A549 (cell line): ENCODE measurements at places on chromosomes 16 and 17. TPM values are rescaled to one million over a fixed set of nuclear protein-coding genes. Genes with fewer than 3 reads are reported as not detected.

The C16orf54 gene
- polyA plus RNA-seq: not detected in 3 replicates

The CNTROB gene
- 56.4 to 59.4 TPM (median 57.0 TPM) in 3 replicates for polyA plus RNA-seq

DNA sequence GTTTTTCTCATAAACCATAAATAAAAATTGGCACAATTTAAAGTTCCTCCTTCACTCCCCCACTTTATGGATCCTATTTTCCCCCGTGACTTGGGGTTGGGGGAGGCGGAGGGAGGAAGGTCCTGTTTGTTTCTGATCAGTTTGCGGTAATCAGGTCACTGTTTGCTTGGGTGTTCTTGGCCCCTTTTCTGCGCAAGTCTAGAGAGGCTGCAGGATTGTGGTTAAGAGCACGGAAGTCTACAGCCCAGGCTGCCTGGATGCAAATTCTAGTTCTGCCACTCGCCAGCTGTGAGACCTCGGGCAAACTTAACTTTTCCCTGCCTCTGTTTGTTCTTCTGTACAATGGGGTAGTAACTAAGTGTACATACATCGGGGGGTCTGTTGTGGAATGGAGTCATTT, 12.1 kb downstream of the ATP2C2 start:
- DNase-seq: no peak

DNA sequence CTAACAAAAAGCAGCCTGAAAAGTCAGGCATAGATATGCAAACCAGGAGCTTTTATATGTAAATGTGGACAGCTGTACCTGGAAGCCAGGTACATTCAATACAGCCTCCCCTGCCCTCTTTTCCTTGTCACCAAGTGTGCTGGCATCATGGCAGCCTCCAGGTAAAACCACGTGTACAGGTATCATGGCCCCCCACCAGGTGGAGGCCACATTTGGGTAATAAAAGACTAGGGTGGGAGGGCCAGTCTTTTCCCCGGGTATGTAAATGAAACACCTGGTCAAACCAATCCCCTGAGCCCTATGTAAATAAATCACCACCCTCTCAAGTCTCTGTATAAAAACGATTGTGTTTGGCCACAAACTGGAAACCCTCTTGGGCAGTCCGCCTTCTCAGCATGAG, 226.4 kb upstream of the GOT2 start:
- DNase-seq: no peak

DNA sequence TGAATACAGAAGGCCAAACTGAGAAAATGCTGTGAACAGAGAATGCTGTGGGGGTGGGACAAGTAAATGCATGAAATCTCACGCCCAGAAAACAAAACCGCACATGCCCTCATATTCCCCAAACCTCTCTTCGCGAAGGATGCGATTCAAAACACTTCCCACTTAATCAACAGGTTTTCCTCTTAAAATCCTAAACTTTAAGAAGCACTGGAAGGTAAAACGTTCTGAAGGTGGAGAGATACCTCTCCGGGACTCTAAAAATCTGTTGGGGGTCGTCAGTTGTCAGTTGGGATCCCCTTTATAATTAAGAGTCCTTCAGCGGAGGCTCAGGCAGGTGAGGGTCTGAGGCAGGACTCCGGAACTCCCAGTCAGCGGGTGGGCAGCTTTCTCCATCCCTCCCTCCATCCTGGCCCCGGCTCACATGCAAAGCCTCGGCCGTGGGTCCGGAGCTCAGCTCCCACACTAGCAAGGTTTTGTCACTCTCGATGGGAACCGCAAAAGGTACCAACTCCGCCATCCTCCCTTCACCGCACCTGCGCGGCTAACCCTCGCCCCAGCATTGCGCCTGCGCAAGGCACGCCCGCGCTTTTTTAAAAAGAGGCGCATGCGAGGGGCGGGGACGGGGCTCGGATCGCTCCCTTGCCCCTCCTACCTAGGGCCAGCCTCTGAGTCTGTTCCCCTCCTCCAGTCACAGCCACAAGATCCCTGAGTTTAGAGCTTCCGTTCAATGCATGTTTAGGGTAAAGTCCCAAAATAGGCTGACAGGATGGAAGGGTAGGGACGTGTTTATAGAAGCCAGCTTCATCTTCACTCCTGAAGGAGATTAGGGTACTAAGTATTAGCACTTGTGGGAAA, at the start of gene RDM1:
TSS of gene RDM1 (minus strand) at position 563 of the 855 bp plus-strand sequence. CDS start at position 517, 46 bp downstream.
- peak; percentile 87 for DNase-seq

- DNase-seq: no peak
Observed at GRCh38 chr16:80946481-80946880, 60.2 kb downstream of the CMC2 start.

GRCh38 chr17:29250666-29251065, 4.0 kb downstream of the CRYBA1 start:
- DNase-seq: peak; percentile 24

- no peak for DNase-seq
Observed at GRCh38 chr16:66473051-66473571, 46.0 kb downstream of the BEAN1 start.

DNA sequence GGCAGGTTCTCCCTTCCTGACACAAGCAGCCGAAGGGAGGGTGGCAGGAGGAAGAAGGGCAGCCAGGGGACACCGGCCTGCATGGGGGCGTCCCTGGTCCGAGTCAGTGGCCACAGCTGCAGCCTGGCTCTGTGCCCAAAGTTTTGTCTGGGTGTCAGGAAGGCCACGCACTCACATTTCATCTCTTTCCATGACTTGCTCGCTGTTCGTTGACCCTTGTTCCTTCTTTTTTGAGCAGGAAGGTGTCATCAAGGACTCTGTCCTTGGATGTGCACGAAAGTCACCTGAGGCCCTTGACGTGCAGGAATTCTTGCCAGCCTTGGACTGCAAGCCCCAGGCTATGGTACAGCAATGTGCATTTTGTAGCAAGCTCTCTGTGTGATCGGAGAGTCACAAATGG, 93.3 kb downstream of the TNFRSF13B start:
- DNase-seq: no peak

GRCh38 chr16:82660075-82660645, 33.4 kb downstream of the CDH13 start:
- no peak for DNase-seq
